ENCODE measurements at places on chromosomes 4 and X. TPM values are rescaled to one million over a fixed set of nuclear protein-coding genes. Genes with fewer than 3 reads are reported as not detected.

- peak; percentile 37 for DNase-seq
Measured at GRCh38 chrX:110168585-110168984, 149.3 kb downstream of the AMMECR1 start.

DNA sequence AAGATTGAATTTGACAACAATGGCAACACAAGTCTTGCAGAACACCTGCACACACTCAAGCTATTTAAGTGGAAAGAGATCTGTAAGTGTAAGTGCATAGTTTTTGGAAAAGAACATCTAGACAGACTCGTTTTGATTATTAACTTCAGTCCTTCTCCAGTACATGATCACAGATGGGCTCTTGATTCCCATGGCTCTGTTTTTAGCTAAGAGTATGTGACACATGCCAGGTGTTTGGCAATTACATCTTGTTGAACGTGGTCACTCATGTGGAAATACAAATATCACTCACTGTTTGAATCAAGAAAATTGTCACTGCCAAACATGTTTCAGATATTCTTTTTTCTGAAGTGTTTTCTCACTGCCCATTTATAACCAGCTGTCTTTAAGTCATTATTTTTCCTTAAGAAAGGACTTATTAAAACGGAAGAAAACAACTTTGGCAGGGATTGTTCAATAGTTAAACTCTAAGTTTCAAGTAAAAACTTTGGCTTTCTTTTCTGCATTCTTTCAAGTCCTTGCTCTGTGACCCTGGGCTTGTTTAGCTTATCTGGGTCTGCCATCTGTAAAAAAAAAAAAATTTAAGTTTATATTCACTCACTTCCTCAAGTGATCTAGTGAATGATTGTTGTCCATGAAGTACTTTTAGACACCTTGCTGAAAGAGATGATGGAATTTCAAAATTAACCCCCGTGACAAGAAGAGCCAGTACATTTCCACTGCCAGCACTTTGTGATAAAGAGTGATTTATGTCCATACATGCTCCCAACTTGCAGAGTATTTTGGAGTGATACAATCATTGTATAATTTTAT lies 125.4 kb downstream of the ATXN3L start:
- DNase-seq: no peak

DNA sequence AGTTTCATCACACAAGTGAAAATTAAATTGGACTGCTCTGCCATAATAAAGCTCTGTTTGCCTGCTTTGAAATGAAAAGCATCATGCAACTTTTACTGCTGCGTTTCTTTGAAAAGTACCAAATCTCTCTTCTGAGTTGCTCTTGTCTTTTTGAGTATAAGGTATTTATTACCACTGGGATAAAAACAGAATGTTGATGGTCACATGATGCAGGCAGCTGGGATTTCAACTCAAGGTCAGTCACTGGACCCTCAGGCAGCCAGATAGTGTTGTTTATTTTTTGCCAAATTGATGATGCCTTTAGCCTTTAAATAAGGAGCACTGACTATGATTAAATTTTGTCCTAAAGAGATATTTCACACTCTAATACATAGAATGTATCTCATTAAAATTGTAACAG lies 32.7 kb downstream of the DMD start:
- DNase-seq: no peak

GRCh38 chrX:3143043-3143799 lies 102.0 kb downstream of the ARSF start:
- no peak for DNase-seq

Gene PRR32
- not detected for total RNA-seq

Gene NIPAL1
- total RNA-seq: 0.60 TPM

Gene GIMD1
- total RNA-seq: not detected

Gene SH2D1A
- not detected for total RNA-seq
